ENCODE measurements at places on chromosomes 4 and X. TPM values are rescaled to one million over a fixed set of nuclear protein-coding genes. Genes with fewer than 3 reads are reported as not detected.

The IL21 gene
- total RNA-seq, result not detected

The FGG gene
- total RNA-seq, result not detected

The SASH3 gene
- not detected for total RNA-seq

The IL13RA2 gene
- not detected for total RNA-seq

The VCX3A gene
- total RNA-seq, result not detected

The SCRG1 gene
- 59.0 TPM for total RNA-seq

The TCP11X2 gene
- total RNA-seq, result not detected

The SHISA3 gene
- total RNA-seq, result not detected

The SGCB gene
- total RNA-seq, result 105 TPM

The KCND1 gene
- 1.6 TPM for total RNA-seq

The PCYT1B gene
- total RNA-seq, result 3.1 TPM

DNA sequence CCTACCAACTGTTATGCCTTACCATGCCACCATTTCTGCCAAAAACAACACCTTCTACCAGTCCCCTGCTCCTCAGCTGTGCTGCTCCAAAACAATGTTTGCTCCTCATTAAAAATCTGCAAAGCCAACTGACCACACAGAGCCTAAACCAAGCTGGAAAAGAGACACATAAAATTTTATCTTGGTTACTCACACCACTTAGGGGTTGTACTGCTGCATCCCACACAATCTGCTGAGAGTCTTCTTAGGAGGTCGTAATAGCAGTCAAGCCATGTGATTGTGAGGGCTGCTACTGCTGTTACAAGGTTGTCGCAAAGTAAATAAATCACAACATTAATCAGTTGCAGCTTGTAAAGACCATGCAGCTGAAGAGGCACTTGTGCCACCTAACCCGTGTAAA, 607.4 kb upstream of the FAM241A start:
- DNase-seq, result no peak

DNA sequence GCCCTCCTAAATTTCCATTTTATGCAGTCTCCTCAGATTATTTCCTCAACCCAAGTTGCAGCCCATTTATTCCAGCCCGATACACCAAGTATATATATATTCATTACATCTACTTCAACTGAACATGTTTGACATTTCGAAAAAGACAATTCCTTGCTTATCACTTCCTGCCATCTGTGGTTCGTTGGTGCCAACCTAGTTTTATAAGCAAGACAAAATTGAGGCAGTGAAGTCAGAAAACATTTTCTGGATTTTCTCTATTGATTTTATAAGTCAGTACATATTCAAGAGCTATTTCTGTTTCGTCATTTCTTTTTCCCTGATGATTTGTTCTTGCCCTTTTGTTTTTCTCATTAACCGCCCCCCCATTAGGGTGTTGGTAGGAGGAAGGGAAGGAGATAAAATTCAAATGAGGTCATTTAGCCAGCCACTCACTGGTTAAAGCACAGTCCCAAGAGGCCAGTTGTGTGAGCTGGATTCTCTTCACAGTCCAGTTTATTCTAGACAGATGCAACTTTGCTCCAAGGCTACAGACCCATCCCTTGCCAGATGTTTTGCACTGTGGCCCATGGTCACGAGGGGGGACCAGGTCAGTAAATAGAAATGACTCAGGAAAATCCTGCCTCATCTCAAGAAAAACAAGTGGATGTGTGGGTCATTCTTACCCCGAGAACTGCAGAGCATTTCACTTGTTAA, 20.3 kb upstream of the VEGFD start:
- no peak for DNase-seq

DNA sequence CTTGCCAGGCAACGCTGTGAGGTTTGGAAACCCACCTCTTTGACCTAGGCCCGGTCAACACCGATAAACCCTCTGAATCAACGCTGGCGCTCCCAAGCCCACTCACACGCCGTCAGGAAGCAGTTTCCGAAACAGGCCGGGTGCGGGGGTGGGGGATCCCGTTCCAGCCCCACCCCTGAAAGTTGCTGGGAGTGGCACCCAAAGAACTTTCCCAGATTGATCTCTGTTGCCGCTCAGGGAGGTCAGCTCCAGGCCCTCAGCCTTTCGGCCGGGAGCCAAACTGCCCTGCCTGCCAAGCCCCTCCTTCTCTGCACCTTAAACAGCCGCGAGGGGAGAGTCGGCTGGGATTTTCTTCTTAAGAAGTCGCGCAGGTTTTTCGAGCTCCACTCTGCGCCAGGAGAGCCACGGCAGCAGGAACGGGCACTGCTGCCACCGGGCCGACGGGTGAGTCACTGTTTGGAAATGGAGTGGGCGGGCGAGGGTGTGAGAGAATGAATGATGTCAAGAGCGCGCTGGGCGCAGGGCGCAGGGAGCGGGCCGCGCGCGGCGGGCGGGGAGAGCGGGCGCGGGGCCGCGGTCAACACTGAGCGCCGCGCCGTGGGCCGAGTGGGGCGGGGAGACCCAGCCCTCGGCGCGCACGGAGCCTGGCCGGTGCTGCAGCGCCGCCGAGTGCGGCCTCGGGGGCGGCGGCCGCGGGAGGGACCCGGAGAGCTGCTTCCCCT, at the start of gene SGMS2:
SGMS2 (plus strand) TSS at position 583 of the 722 bp plus-strand sequence. CDS start 70,622 bp downstream, outside the sequence.
- DNase-seq, result peak; percentile 96

DNA sequence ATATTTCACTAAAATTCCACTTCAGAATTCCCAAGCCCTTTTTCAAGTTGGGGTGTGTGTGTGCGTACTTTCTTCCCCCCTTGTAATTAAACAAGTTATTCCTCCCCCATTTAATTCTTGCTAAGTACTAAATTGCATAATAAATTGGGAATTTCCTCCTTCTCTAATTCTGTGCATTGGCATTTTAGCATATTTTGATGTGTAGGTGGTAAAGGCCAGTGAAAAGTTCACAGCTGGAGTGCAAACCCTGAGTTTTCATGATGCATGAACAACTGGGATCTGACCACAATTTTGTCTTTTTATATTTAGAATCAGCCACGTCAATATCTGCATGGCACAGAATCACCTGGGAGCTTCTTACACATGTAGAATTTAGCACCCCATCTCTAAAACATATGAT, 18.5 kb downstream of the ANXA3 start:
- DNase-seq, result no peak

DNA sequence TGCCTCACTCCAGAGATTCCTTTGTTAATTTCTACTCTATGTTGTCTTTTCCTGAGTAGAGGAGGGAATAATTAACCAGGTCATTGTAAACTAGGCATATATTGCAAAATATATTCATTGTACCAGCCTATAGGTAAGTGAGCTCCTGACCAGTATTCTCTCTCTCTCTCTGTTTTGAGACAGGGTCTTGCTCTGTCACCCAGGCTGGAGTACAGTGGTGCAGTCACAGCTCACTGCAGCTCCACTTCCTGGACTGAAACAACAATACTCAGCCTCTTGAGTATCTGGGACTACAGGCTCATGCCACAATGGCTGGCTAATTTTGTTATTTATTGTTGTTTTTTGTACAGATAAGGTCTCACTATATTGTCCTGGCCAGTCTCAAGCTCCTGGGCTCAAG, 198.3 kb downstream of the ARAP2 start:
- DNase-seq, result no peak

DNA sequence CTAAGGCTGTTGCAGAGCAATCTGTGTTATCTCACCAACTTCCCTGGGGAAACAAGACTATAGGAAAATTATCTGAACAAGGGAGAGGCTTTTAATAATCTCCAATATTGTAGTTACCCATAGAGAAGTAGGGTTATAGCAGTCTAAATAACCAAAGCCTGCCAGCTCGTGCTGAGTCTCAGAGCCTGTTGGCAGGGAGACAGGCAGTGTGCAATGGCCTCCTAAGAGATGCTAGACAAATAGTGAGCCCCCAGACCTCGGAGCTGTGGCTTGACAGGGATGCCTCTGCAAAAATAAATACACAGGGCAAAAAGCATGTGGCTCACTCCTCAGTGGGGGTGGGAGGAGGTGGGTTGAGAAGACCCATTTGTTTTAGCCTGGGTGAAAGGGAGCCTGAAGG, 76.7 kb downstream of the DGKK start:
- no peak for DNase-seq

GRCh38 chr4:7655511-7656243, 220.9 kb upstream of the PSAPL1 start:
- DNase-seq, result peak; percentile 52

- no peak for DNase-seq
Observed at GRCh38 chrX:129695535-129695934, 40.8 kb upstream of the APLN start.

DNA sequence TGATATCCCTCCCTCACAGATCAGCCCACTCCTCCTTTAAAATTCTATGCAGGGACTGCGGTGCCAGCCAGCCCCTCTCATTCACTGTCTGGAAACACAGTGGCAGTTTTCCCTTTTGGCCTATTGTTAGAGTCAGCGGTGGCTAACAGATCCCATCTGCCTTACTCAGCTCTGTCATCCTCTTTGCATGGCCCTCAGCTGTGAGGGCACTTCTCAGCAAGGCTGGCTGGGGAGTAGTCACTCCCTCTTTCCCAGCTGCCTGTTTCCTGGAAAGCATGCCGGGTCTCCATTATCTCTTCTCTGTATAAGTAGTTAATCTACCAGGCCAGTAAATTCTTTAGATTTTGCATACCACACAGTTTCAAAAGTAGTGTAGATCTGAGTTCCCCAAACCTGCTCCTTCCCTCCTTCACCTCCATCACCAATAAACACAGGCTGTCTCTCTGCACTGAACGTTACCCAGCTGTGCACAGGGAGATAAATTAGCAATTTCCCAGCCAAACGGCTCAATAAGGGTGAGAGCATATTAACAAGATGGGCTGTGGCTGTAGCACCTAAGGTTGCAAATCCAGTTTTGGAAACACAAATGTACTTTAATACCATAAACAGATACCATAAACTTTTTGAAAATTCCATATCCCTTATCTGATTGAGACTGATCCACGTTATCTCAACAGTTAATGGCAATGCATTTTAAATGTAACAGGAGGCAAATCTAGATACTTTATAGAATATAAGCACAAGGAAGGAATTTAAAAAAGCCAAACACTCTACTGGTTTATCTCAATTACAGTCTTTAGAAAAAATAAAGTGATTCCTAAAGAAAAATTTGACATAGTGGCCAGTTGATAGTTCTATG, 229.3 kb downstream of the ANKRD50 start:
- DNase-seq, result no peak

DNA sequence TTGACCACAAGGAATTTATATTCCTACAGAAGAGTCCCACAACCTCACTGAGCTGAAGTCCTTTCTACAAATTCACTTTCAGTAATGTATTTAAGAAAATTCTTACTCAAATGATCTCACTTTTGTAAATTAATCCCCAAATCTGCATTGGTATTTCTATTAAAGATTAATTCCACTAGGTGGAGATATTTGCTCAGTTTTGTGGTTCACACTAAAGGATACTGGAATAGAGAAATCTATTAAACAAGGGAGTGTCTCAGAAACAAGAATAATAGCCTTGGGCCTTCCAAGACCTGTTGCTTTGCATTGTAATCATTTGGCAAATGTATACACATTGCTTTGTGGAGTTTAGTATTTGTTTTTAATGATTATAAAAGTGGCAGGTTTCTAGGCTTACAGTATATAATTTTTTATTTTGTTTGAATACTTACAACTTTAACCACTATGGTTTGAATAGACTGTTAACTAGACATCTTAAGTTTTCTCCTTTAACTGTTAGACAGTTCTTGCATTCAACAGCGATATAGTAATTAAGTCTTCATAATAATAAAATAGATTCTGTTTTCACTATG, 25.9 kb downstream of the CFAP299 start:
- no peak for DNase-seq

- DNase-seq, result no peak
Observed at GRCh38 chrX:133921764-133922389, 63.5 kb downstream of the GPC3 start.

DNA sequence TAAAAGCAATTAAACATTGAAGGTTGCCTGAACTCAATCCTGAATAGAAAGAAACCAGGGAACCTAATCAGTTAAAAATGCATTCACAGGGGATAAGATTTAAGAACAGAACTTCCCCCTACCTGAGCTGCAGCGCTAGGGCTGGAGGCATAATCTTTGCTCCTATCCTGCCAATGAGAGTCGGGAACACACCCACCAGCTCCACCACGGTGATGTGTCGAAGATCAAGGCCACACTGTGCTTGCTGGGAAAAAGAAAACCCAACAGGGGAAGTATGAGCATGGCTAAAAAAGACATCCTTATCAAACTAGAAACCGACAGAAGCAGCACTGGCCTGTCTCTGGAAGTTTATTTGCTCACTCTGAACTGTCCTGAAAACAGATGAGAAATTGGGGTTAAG, 66.3 kb downstream of the SRPX start:
- no peak for DNase-seq

DNA sequence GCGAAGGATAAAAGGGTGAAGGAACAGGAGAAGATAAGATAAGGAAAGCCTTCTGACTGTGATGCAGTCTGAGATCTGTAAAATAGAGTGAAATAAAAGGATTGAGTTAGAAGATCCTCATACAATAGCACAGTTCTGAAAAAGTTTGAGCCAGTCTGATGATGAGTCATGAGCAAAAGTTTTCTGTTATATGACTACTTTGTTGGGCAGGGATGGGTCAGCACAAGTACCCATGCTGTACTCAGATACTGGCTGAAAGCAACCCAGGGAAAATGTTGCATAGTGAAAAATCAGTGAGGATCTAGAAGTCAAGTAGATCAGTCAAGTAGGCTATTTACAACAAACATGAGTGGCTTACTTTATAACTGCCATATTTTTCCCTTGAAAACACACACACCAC, 253.5 kb downstream of the PCDH10 start:
- no peak for DNase-seq

DNA sequence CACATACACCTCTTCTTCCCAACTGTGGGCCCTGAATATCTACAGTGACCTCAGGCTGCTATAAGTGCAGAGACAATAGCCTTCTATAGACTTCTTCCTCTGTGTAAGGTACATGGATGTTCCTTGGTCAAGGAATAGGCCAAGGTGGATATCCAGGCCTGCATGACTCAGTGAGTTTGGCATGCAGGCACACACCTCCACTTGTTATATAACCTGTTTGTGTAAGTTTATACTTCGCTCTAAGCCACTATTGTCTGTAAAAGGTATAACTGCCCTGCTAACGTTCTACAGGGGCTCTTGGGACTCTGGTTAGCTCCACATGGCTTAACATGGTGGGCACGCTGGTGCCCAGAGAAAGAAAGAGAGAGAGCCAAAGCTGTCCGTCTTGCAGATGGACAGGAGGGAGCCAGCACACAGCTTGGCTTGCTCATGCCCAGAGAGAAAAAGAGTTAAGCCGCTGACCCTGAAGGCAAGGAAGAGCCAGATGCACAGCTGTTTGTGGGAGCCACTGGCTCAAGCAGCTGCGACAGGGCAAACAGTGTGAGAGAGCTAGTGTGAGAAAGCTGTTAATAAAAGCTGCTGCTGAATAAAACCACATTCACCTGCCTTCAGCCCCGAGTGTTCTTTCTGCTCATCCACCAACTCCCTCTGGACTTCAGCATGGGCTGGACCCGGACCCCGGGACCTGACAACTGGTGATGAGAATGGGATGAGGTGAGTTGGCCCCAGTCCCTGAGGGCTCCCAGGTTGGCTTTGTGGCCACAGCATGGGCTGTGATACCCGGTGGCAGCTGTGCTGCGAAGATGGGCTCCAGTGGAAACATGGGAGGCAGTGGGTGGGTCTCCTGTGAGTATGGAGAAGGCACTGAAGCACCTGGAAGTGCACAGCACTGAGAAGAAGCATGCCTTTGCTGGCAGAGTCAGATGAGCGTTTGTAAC, 44.5 kb upstream of the ZBTB33 start:
- DNase-seq, result no peak

- no peak for DNase-seq
Observed at GRCh38 chrX:110182865-110183264, 135.0 kb downstream of the AMMECR1 start.

- DNase-seq, result no peak
Observed at GRCh38 chr4:37946503-37947179, 13.6 kb upstream of the PTTG2 start.

- DNase-seq, result no peak
Observed at GRCh38 chr4:10461850-10462400, 4.7 kb upstream of the ZNF518B start.
